ENCODE measurements at places on chromosomes 13 and 19.
A peak's percentile ranks its signal among the peaks of the same experiment; 100 is the strongest.

GRCh38 chr19:47495478-47496372, 11.7 kb upstream of the KPTN start:
- DNase-seq = no peak

GRCh38 chr19:1853295-1854038, 5.2 kb upstream of the REXO1 start:
- peak; percentile 89 for DNase-seq

DNA sequence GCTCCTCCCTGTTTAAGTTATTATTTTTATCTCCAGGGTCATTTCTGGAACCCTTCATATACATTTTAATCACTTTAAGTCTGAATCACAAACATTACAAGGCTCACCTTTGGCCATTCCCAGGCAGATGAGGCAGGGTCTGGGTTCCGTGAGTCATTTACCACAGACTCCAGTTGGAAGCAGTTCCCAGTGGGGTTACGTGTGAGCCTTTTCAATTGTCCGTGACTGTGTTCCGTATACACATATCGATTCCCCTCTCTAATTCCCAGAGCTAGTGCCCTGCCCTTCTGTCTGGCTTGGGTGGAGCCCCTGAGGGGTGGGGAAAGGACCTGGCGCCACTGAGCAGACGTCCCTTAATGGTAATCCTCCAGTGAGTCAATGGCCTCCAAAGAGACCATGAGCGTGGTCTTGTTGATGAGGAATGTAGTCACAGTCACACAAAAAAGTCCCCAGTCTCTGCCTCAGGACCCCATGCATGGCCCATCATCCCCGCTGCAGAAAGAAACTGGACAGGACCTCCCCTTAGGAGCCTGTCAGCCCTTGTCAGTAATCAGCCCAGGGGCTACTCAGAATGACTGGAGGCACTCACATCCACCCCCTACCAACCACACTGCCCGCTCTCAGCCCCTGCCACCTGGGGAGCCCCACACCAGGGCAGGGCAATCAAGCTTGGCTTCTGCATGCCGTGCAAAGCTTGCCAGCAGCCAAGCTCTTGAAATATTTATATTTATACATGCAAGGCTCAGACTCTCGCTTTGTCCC, 144.4 kb downstream of the ZIC5 start:
- DNase-seq = no peak

DNA sequence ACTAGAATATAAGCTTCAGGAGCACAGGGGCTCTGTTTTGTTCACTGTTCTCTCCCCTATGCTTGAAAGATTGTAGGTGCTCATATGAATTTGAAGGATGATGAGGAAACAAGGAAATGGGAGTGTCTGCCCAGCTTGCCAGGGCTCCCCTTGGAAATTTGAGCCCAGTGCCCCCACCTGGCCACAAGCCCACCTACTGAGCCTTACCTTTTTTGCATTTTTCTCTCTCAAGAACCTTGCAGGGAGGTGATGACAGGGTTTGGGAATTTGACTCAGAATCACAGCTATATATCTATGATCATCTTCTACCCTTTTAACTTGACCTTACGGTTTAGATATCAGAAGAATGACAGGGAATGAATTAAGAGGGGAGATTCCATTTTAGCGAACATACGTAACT, 33.8 kb downstream of the SERP2 start:
- DNase-seq = no peak

- DNase-seq = no peak
Measured at GRCh38 chr19:49427855-49428546, 2.8 kb downstream of the GFY start.

DNA sequence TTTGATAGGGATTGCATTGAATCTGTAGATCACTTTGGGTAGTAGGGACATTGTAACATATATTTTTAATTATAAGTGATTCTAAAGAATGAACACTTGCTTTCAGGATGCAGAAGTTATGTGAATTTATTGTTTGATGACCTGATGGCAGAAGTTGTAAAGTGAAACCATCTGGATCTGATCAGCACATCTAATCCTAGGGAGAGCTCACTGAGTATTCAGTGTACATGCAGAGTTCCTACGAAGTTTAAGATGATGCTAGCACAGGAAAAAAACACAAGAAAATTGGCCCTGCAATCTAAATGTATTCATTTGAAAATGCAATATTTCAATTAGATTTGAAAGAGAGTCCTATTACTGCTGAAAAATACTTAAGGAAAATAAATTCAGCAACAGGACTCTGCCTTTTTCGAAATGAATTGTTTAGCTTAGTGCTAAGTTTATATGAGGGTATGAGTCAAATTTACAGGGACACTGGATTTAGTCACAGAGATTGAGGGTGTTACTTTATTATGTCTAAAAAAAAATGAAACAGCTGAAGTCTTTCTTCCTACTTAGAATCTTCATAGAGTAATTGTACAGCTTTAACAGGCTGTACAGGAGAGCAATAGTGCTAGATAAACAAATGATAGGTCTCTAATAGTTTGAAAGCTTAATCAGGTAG, 385.7 kb downstream of the DCT start:
- DNase-seq = peak; percentile 39

GRCh38 chr19:50413096-50413495, 5.6 kb upstream of the SPIB start:
- DNase-seq = no peak

- no peak for DNase-seq
Measured at GRCh38 chr13:73599232-73600128, 534.7 kb downstream of the KLF12 start.

DNA sequence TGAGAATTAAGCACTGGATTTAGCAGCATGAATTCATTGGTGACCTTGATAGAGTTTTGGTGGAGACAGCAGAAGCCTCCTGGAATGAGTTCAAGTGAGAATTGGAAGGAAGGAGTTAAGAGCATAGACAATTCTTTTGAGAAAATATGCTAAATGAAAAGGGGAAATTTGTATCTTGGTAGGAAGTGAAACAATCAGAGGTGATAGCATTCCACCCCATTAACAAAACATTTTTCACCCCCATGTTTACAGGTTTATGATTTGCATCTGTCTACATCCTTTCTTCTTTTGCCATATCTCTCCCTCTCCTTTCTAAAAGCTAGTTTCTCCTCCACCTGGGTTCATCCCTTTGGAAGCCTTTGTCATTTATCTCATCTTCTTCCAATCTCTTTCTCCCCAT, 27.5 kb downstream of the LNX2 start:
- DNase-seq = peak; percentile 16

DNA sequence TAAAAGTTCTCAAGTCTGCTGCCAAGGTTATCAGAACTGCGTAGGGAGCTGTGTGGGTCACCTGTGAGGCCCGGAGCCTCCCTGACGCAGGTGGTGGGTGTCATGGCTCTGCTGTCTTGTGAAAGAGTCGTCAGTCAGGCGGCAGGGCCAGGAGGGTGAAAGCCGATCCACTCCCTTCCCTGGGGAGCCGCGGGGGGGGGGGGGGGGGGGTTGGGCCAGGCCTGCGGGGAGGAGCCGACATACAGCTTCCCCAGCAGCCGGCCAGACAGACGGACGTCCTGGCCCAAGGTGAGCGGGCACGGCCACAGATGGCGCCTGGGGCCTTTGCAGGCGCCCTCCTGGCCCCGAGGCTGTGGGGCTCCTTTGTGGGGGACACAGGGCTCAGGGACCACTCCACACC, 12.4 kb downstream of the SBNO2 start:
- DNase-seq = no peak

DNA sequence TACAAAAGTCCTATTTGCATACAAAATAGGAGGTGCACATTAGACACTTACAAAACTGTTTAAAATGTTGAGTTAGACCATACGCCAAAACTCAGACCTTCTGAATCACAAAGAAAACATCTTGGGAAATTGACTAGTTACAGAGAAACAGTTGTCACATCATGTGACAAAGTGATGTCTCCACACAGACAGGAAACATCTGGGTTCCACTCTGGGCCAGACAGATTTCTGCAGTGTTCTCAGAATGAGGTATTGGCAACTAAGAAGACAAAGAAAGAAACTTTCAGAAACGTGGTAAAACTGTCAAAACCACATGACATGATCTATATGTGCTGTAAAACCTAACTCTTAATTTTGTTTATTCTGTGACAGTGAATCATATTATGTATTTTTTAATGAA, 6.7 kb downstream of the ZNF793 start:
- no peak for DNase-seq

- DNase-seq = no peak
Measured at GRCh38 chr19:43498233-43498842, 6.2 kb downstream of the PHLDB3 start.

GRCh38 chr13:103287659-103288058, 221.4 kb upstream of the SLC10A2 start:
- DNase-seq = no peak

GRCh38 chr13:100859861-100860260, 185.3 kb upstream of the TMTC4 start:
- no peak for DNase-seq

- no peak for DNase-seq
Measured at GRCh38 chr13:43800828-43801227, 14.1 kb upstream of the ENOX1 start.

- no peak for DNase-seq
Measured at GRCh38 chr19:39939556-39939955, 5.1 kb upstream of the FCGBP start.

GRCh38 chr13:99087954-99088491, 110.2 kb upstream of the DOCK9 start:
- DNase-seq = no peak

DNA sequence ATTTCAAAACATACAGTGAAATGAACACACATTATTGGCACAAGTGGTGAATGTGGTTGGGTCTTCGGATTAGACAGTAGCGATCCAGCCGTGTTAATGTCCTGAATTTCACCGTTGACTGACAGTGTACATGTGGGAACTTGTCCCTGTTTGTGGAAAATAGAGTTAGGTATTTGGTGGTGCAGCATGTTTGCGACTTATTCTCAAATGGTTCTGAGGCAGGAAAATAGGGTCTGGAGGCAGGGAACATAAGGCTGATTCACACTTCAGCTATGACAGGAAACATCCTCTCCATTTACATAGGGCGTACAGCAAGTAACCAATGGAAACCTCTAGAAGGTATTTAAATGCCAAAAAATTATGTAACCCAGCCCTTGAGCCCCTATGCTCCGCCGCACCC, 4.2 kb downstream of the LGALS7B start:
- peak; percentile 26 for DNase-seq

DNA sequence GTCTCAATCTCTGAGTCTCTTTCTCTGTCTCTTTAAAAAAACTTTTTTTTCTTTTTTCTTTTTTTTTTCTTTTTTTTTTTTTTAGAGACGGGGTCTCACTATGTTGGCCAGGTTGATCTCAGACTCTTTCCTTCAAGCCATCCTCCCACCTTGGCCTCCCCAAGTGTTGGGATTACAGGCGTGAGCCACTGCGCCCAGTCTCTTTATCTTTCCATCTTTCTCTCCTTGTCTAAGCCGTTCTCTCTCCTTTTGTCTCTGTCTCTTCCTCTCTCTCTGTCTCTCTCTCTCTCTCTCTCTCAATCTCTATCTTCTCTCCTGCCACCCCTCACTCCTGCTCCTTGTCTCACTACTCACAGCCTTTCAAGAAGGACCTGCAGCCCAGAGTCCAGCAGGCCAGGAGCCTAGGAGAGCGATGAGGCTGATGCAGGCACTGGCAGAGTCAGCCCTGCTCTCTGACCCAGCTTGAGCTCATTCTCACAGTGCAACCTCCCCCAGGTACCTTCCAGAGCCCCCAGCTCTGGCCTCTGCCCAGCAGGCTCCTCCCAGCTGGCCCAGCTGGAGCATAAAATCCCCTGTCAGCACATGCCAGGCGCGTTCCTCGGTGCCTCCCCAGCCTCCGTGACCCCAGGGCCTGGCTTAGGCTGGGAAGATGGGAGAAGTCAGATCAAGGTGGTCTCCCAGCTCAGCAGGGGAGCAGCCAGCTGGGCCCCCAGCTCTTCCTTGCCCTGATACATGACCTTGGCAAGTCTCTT, at the start of gene NPHS1:
TSS of gene NPHS1 (minus strand) at position 476 of the 752 bp plus-strand sequence. CDS start 667 bp downstream, outside the sequence.
- DNase-seq = no peak

DNA sequence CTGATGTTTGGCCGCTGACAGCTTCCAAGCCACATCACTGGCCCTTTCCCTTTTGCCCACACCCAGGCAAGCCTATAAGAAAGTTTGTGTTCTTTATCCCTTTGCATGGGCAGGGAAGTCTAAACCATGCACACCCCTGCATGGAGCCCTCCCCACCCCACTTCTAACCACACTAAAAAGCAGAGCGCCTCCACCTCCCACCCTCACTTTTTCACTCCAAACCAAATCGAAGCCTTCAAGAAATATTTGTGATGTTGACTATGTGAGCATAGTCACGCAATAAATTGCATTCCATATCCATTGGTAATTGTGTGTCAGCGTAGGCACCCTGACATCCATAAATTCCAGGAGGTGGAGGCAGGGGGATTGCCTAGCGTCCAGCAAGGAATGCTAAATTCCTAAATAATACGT, 104.4 kb upstream of the LSM14A start:
- no peak for DNase-seq

- no peak for DNase-seq
Measured at GRCh38 chr19:43560687-43561086, 14.6 kb downstream of the XRCC1 start.

DNA sequence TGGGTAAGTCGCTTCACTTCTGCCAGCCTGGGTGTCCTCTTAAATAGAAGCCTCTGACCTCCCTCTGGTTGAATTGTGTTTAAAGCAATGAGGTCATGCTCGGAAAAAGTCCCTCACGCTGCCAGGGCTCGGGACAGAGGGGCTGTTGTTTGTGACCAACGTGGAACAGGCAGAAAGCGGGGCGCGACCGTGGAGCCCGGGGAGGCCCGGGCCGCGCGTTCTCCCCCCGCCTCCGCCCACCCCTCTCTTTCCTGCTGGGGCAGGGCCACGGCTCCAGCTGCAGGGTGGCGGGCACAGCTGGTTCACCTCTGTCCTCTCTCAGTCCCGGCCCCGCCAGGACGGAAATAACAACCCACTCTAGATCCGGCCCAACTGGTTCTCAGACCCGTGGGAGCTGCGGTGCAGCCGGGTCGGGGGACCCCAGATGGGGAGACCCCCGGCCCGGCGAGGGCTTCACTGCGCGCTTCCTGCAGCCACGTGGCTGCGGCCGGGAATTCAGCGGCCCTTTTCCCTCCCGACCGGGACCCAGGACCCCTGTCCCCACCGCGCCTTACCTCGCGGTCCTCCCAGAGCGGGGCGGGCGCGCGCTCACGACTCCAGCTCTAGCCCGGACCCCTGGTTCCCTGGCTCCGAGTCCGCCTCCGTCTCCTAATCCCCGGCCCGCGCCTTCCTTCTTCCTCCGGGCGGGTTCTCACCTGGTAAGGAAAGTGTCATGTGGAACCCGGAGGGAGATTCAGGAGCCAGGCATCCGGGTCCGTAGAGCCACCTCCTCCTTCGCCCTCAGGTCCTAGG, 1.9 kb downstream of the CDC42EP5 start:
- peak; percentile 42 for DNase-seq

GRCh38 chr13:65748227-65748626, 1481.9 kb downstream of the PCDH9 start:
- no peak for DNase-seq

- no peak for DNase-seq
Measured at GRCh38 chr13:47463726-47464125, 537.3 kb downstream of the SUCLA2 start.

- no peak for DNase-seq
Measured at GRCh38 chr19:39014037-39014436, 18.3 kb downstream of the FBXO27 start.
